ENCODE measurements at places on chromosomes 4 and X. TPM values are rescaled to one million over a fixed set of nuclear protein-coding genes. Genes with fewer than 3 reads are reported as not detected.
A peak's percentile ranks its signal among the peaks of the same experiment; 100 is the strongest.

GRCh38 chr4:154720123-154720522 lies 23.7 kb upstream of the LRAT start:
- DNase-seq: no peak

DNA sequence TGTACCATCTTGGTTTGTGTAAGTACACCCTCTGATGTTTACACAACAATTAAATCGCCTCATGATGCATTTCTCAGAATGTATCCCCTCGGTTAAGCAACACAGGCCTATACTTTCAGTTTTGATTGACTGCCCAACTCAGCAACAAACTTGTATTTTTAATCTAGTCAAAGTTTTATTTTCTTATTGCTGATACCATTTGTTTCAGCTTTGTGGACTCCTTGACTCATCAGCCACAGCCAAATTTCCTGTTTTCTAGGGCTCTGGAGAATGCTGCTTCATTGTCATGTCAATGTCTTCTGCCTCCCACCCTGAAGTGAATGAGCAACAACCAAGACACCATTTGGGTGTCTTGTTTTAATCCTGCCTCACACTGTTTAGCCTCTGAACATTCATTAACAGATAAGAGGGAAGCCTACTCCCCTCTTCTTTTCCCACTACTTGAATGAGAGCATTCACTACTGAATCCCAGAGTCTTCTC lies 14.0 kb downstream of the BBS12 start:
- peak; percentile 52 for DNase-seq

- no peak for DNase-seq
Measured at GRCh38 chrX:134732676-134733075, 74.4 kb upstream of the PLAC1 start.

SSX3 gene
- not detected for total RNA-seq

SCD5 gene
- 39.8 TPM for total RNA-seq

- no peak for DNase-seq
Measured at GRCh38 chrX:9638871-9639270, 126.8 kb downstream of the GPR143 start.

DNA sequence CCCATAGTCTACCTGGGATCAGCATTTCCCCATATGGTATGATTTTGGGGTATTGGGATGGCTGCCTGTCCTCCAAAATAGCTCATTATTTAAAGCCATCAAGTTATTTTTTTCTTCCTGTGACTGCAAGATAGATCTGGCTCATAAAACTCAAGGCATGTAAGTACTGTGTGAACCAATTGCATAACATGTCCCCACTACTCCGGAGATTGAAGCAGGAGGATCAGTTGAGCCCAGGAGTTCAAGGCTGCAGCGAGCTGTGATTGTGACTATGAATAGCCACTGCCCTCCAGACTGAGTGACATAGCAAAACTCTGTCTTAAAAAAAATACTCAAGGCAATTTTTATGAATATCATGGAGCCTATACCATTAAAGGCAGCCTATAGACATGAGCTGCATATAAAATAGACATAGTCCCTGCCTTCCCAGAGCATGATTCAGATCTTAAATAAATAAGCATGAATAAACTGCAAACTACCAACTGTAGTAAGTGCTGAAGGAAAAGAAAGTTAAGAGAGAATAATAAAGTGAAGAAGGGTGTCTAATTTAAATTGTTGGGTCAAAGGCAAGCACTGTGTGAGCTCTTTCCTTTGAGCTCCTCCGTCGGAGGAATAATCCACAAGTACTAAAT lies 16.9 kb upstream of the MMAA start:
- DNase-seq: no peak

DNA sequence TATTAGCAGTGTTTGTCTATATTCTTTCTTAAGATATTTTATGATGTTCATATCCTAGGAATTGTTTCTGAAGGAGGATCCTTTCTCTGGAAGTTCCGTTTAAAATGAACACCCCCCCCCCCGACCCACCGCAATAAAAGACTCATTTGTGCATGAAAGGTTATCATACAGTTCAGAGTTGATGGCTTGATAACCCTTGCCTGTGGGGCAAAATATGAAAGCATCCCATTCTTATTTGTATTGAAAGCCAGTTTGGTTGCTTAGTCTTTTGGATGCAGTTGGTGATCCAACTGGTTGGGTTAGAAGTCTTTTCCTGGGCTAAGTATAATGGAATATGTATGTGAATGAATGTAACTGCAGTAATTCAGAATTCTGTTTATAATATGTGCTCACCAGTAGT lies 8.3 kb downstream of the INTS6L start:
- DNase-seq: no peak

- peak; percentile 27 for DNase-seq
Measured at GRCh38 chr4:73676861-73677323, 56.7 kb upstream of the RASSF6 start.

PCDH10 gene
- total RNA-seq: not detected

DNA sequence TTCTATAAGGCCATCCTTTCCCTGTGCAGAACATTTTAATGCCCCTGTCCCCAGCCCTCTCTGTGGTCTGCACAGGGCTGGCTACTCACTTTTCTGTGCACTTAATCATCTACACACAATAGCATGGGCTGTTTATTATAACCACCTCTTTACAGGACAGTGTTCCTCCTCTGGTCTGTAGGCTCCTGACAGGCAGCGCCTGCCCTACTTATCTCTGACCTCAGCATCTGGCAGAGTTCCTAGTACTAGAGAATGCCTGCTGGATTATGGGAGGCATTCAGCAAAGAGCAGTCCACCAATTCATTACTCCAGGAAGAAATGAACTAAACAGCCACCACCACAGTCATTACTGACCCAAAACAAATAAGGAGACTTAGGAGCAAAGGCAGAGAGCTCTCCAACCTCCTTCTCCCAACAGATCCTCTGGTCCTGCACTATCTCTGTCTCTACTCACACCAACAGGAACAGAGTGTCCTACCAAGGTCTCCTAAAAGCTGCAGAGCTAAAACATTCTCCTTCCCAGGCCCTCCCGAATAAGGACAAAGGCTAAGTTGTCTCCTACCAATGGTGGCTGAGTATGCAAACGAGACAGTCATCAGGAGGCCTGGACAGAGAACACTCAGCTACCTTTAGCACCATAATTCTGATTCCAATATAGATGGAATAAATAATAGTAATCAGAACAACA lies 279.2 kb downstream of the QDPR start:
- DNase-seq: peak; percentile 79

DNA sequence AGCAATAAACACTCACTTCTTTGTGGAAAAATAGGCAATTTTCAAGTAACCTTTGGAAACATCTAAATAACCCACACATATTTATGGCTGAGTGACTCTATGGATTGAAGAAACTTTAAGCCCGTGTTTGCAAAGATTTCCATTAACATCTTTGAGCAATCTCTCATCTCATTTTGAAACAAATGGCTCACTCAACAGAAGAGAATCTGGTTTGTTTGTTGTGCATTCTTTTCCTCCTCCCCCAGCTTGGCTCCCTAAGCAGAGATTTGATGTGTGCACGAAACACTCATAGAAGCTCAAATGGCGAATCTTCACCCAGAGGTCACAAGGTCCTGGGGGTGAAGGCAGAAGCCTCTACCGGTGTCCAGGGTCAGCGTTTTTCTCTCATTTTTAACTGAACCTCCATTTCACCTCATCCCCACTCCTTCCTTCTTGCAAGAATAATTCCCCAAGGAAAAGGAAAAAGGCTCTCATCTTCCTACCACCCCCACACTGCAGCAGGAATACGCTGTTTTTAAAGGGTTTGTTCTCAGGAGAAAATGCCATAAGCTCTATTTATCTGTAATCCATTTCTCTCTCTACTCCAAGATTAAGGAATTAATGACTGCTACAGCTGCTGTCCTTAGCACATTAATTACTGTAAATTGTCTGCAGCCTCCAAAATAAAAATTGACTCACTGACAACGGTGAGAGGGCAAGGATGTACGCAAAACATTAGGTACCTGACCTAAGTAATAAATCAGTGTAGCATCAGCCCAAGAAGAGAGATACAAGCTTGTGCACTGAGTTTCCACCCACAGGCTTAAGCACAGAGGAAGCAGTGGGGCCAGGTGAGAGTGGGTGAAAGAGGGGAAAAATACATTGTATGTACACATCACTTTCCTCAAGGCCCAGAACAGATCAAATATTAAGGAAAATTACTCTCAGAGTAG lies 307.6 kb upstream of the NOCT start:
- peak; percentile 72 for DNase-seq

DNA sequence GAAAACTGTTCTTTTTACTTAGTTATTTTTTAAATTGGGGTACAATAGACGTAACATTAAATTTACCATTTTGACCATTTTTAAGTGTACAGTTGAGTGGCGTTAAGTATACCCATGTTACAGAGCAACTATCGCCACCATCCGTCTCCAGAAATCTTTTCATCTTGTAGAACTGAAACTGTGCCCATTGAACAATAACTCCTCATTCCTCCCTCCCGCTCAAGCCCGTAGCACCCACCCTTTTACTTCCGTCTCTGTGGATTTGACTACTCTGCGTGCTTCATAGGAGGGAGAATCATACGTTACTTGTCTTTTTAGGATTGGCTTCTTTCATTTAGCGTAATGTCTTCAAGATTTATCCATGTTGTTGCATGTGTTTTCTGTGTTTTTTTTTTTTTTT lies 55.3 kb downstream of the TMEM131L start:
- DNase-seq: no peak

GRCh38 chrX:131330735-131331134 lies 41.6 kb upstream of the IGSF1 start:
- DNase-seq: no peak

GRCh38 chrX:77900688-77901087 lies 1.4 kb downstream of the COX7B start:
- peak; percentile 51 for DNase-seq

SHOX gene
- total RNA-seq: not detected

RBM46 gene
- total RNA-seq: not detected

DNA sequence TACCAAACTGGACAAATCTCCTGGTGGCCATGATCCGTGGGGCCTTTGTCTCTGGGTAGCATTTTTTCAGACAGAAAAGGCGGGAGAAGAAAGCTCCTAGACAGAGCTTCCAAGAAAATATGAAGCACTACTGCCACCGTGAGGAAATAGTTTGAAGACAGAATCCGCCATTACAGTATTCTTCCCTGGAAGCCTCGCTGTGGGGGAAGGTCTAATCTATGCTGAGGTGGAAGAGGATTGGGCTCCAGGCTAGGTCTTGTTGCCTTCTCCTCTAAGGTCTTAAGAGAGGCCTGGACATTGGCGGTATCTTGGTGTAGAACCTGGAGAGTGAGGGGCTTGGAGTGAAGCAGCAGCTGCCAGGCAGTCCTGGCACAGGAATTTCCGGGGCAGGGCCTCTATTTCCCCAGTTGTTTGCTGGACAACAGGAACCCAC lies 218.9 kb downstream of the OR13H1 start:
- DNase-seq: peak; percentile 21

- DNase-seq: peak; percentile 62
Measured at GRCh38 chr4:76957004-76957738, 7.6 kb downstream of the SEPTIN11 start.

FGF13 gene
- 4.6 TPM for total RNA-seq

GRCh38 chrX:20265221-20265725 lies 1.4 kb downstream of the RPS6KA3 start:
- peak; percentile 90 for DNase-seq

DNA sequence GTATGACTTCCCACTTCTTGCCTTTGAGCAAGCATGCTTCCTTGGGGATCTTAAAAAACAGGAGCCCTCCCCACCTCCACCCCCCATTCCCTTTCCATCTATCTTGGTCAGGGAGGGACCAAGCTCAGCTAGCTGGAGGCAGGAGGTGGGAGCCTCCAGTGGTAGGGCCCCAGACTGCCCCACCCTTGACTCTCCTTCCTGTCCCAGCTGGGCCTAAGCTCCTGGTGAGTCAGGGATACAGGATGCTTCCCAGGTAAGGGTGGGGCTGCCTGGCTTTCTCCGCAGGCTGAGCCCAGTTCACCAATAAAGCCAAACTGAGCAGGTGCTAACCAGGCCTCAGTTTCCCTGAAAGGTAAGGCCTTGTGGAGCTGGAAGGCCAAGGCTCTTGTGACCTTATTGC lies 15.2 kb downstream of the EFNB1 start:
- no peak for DNase-seq

GCNA gene
- 2.2 TPM for total RNA-seq

PPBP gene
- not detected for total RNA-seq

- DNase-seq: no peak
Measured at GRCh38 chrX:147351644-147352043, 537.1 kb upstream of the CXorf51A start.

- peak; percentile 54 for DNase-seq
Measured at GRCh38 chrX:156002507-156002906, 5.0 kb downstream of the IL9R start.

RBM3 gene
- 210 TPM for total RNA-seq

GRCh38 chr4:181264893-181265292 lies 978.3 kb upstream of the TENM3 start:
- DNase-seq: no peak

MEPE gene
- not detected for total RNA-seq

DNA sequence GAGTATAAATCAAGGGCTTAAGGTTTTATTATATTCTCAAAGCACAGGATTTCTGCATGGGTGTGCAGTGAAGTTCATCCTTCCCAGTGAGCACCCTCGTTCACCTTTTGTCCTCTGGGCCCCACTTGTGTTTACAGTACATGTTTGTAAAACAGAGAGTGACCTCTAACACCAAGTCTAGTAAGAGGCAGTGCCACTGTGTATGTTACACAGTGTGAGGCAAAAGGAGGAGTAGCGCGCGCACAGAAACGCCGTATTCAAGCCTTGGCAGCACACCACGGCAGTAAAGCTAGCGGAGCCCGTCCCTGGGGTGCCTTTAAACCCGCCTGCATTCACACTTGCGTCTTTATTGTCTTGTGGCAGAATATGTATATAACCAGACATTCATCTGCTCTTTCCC lies 51.9 kb downstream of the CCNI start:
- no peak for DNase-seq

TRO gene
- 15.0 TPM for total RNA-seq

NPNT gene
- total RNA-seq: not detected

DNA sequence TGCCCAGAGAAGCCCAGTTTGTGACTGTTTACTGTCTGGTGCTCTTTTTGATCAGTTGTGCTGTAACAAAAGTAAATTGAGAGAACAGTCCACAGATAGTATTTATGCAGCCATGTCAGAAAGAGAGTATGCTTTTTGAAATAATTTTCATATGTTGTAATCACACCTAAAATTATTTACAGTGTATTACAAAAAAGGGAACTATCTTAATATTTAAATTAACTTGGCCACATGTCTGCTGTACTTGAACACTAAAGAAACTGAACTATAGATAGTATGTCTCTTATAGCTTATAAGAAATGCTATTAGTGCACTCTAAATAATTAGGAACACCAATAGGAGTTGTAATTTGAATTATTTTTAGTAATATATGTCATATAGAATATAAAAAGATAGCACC lies 30.2 kb downstream of the KIAA0232 start:
- no peak for DNase-seq

- DNase-seq: no peak
Measured at GRCh38 chr4:102531462-102531861, 30.3 kb downstream of the NFKB1 start.

RAB41 gene
- total RNA-seq: not detected

- peak; percentile 89 for DNase-seq
Measured at GRCh38 chr4:17063888-17064287, 165.4 kb upstream of the LDB2 start.

- no peak for DNase-seq
Measured at GRCh38 chr4:7598939-7599790, 164.4 kb upstream of the PSAPL1 start.

- peak; percentile 39 for DNase-seq
Measured at GRCh38 chr4:150211799-150212445, 133.7 kb downstream of the DCLK2 start.

- no peak for DNase-seq
Measured at GRCh38 chr4:22268350-22269025, 247.4 kb downstream of the ADGRA3 start.

PLCXD1 gene
- 4.3 TPM for total RNA-seq

All from GM23248 (cell line).